NCI-H524 treated with DMSO at 0.1 percent for 48 hours (cell line): ENCODE measurements at places on chromosomes 2 and 18.

DNA sequence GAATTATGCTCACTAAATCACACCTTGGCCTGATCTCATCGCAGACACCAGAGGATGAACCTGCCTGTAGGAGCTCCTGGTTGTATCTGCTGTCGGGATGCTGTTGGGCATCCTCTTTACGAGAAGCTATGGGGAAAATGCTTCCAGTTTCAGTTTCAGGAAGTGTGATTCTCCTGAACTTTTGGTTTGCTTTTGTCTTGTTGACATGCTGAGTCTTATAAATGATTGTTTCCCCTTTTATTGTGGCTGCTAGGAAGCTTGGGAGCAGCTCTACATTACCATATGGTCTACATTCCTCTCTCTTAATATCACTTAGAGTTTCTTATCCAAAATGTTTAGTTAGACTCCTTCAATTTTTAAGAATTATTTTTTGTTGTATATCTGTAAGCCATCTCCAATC, 227.5 kb downstream of the MTX2 start:
- DNase-seq: no peak

- no peak for DNase-seq
These were observed 191.2 kb upstream of the NABP1 start for GRCh38 chr2:191486584-191487320.

DNA sequence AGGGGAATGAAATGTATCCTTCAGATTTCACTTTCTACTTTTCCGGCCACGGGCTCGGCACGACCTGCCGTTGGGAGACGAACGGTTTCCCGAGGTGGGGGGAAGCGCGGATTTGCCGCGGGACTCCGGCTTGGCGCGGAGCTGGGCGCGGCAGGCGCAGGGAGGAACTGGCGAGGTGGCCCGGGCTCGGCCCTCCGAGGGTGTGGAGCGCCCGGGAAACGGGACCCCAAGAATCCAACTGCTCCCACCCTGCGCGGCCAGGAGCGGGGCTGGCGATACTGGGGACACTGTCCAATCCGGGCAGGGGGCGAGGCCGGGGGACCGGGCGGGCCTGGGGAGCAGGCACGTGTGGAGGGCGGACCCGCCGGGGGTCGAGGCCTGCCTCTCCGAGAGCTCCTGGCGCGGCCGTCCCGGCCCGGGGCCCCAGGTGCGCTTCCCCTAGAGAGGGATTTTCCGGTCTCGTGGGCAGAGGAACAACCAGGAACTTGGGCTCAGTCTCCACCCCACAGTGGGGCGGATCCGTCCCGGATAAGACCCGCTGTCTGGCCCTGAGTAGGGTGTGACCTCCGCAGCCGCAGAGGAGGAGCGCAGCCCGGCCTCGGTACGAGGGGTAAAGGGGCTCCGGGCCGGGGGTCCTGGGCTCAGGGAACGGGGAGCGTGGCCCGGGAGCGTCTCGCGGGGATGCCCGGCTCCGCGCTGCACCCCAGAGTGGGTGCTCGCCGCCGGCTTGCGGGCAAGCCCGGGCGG, at the start of gene ANXA4:
Gene ANXA4 (plus strand): TSS at position 560 of the 747 bp plus-strand sequence. CDS start 39,432 bp downstream, outside the sequence.
- no peak for DNase-seq

GRCh38 chr18:13797157-13797611, 26.8 kb upstream of the MC5R start:
- no peak for DNase-seq

DNA sequence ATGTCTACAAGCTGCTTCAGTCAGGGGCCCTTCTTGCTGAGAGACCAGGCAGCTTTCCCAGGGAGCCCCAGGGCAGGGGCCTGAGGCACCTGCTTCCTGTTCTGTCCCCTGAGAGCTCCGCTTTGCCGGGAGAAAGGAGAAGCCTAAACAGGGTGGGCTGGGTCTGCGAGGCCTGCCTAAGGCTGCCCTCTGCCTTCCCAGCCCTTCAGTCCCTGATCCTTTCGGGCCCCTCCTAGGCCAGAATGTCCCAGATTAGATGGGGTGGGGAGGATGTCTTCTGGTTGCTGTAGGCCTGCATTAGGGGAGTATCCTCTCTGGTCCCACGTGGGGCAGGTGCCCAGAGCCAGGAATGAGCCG, 72.4 kb downstream of the TGOLN2 start:
- DNase-seq: no peak

- peak; percentile 38 for DNase-seq
These were observed 16.5 kb downstream of the SCG2 start for GRCh38 chr2:223585666-223586065.

DNA sequence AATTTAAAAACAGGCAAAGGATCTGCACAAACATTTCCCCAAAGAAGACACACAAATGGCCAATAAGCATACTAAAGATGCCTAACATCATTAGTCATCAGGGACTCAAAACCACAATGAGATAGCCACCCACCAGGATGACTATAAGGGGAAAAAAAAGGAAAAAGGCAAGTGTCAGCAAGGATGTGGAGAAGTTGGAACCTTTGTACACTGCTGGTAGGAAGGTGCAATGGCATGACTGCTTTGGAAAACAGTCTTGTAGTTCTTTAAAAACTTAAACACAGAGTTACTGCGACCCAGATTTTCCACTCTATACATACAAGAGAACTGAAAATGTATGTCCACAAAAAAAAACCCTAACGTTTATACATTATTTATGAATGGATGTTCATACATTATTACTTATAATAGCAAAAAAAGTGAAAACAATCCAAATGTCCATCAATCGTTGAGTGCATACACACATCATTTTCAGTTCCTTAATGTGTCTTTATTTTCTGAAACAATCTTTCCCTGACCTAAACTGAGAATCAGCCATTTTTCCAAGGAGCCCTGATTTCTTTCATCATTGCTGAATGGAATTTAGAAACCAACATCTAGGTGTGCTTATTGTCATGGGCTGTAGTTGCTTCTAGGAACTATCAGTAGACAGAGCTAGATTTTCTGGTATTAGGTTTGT, 64.7 kb upstream of the TLK1 start:
- no peak for DNase-seq

- DNase-seq: no peak
These were observed 27.5 kb upstream of the C18orf32 start for GRCh38 chr18:49514577-49514976.

DNA sequence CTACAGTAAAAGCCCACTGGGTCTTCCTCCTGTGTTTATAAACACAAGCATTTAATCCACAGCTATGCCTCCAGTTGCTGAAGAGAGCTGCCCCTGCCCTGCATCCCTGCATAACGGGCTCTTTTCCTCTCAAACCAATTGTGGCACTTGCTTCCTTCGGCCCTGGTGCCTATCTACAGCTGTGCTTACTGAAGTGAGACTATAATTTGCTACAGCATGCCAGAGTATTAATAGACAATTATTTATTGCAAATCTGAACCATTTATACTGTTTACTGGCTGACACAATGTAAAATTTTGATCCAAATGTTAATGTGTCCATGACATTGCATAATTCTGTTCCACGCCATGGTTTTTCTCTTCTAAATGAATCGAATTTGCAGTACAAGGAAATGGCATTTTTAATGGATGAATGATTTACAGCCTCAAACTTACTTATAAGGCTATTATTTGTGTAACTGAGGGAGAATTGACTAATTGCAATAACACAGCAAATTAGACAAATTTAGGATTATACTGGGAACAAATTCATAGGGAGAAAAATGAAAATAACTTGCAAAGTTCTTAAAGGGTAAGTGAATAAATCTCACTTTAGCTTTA, 457.0 kb upstream of the HNRNPA3 start:
- no peak for DNase-seq

GRCh38 chr2:10305715-10306114, 3.0 kb downstream of the HPCAL1 start:
- no peak for DNase-seq

DNA sequence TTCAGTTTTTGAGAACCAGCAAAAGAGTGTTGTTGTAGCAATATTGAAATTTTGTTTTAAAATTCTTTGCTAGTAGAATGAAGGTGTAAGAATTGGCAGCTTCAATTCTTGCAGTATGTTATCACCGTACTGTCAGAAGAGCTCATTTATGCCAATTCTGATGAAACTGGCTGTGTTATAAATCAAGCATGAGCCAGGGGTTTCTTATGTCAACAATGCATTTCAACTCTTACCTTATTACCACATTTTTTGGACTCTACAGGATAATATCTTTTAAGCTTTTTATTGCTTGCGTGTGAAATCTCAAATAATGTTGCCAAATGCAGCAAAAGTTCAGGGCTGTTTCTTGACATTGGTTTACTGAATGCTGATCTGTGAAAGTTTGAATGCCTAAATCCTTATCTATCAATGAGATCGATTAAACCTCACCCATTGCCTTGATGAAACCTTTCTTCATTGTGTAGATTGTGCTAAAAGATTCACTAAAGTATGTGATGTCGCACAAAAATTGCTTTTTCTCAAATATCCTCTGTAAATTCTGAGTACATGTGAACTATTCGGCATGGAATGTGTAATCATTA, 1389.3 kb upstream of the ZEB2 start:
- no peak for DNase-seq

GRCh38 chr2:200770847-200771246, 40.9 kb upstream of the BZW1 start:
- DNase-seq: no peak

DNA sequence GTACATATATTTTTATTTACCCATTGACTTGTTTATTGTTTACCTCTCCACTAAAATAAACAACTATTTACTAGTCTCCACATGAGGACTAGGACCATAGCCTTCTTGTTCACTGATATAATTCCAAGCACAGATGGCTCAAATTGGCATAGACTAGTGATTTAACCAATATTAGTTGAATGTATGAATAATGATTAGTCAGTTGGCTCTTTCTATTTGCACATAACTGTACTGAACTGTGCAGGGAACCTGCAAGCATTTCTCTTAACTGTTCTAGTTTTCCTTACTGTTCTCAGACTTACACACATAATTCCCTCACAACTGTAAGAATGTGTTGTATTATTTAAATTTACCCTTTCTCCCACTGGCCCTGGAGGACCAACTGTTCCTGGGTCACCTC, 91.9 kb downstream of the COL3A1 start:
- no peak for DNase-seq

DNA sequence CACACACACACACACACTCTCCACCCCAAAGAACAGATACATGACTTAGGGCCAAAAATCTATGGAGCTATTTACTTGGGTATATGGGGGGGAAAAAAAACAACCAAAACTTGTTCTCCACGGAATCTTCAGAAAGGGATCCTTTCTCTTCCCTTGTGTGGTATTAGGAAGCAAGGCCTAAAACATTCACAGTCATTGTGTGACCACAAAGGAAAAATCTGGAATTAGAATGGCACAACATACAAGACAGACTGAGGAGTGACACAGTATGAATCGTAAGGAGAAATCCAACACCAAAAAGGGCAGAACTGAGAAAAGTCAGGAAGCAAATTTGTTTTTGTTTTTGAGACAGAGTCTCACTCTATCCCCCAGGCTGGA, 70.3 kb downstream of the ASXL2 start:
- DNase-seq: no peak

GRCh38 chr2:72694715-72695496, 130.9 kb downstream of the EXOC6B start:
- no peak for DNase-seq

- DNase-seq: no peak
These were observed 60.6 kb downstream of the CAB39 start for GRCh38 chr2:230773039-230773773.

DNA sequence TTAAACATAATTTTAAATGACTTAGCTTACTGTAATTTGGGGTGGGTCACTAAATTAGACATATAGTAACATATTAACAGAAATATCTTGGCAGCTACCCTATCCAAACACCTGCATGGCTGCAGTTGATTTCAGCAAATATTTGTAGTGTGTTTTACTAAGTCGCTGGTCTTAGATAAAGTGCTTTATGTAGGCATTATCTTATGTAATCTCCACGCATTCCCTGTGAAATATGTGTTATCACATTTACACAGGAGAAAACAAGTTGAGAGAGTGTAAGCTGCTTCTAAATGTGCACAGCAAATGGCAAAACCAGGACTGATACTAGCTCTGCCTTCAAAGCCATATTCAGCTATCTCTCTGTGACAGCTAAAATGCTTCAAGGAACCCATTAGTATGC, 72.0 kb downstream of the NYAP2 start:
- DNase-seq: no peak

GRCh38 chr18:49749563-49749962, 63.8 kb downstream of the ACAA2 start:
- no peak for DNase-seq

DNA sequence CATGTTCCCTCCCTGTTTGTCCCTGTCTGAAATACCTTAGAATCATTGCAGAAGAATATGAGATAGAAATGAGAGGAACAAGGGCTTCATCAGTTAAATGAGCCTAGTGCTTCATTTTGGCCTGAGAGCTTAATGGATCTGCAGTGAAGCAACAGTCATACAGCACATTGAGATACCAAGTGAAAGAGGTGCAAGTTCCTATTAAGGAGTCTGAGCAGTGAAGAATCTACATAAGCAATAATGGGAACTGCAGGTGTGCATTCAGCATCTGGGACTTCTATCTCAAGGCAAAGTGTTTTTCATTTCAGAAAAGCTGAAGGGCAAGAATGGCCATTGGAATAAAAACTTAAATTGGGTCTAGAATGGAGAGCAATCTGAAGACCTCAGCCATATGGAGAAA, 323.2 kb upstream of the SLC39A10 start:
- DNase-seq: no peak

DNA sequence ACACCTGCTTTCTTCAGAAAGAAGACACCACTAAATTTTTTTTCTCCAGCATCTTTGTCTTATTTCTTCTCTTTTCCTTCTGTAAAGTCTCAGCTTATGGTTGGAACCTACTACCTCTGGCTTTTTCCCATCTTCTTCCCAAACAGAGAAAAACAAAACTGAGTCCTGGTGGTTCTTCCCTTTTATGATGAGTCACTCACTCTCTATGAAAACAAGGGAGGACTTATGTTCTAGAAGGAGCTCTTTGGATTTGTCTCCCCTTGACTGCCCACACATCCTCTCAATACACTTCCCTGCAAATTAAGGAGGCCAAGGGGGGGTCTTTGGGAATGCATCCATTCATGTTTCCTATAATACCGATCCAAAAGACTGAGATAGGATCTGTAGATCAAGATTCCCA, 22.1 kb upstream of the MEIS1 start:
- DNase-seq: no peak

DNA sequence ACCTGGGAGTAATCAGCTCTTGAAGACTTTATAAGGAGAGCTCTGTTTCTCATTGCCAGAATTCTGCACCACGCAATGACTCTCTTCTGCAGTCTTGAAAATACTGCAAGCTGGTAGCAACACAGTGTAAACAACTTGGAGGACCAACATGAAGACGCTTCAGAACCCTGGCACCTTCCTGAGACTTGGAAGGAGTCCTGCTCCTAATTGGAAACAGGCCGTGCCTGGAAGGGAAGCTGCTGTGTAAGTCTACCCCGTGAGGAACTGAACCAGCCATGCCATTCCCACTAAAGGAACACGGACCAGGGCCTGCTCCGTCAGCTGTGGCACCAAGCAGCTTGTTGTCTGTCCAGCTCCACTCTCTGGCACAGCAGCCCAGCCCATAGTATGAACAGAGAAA, 171.1 kb downstream of the PAX3 start:
- no peak for DNase-seq

- DNase-seq: no peak
These were observed 34.6 kb downstream of the LOXHD1 start for GRCh38 chr18:46622451-46622850.

- no peak for DNase-seq
These were observed 84.0 kb downstream of the EVA1A start for GRCh38 chr2:75476761-75477160.
